ENCODE measurements at places on chromosomes 6 and 20. TPM values are rescaled to one million over a fixed set of nuclear protein-coding genes. Genes with fewer than 3 reads are reported as not detected.

NOX3 gene
- total RNA-seq, result not detected

NRSN1 gene
- not detected for total RNA-seq

POPDC3 gene
- 0.57 TPM for total RNA-seq

STMND1 gene
- total RNA-seq, result 12.4 TPM

ZNF334 gene
- 13.5 TPM for total RNA-seq

GNAS-AS1 gene
- 0.69 TPM for total RNA-seq

DCDC2 gene
- total RNA-seq, result 8.4 TPM

TMEM200A gene
- total RNA-seq, result 2.9 TPM

FNDC1 gene
- total RNA-seq, result 0.30 TPM

HTR1E gene
- not detected for total RNA-seq

AGER gene
- total RNA-seq, result 2,319 TPM

DTD1 gene
- total RNA-seq, result 25.2 TPM

CLVS2 gene
- not detected for total RNA-seq

CFB gene
- total RNA-seq, result 49.3 TPM

NR2E1 gene
- not detected for total RNA-seq

COL21A1 gene
- total RNA-seq, result 10.4 TPM

MOCS3 gene
- total RNA-seq, result 1.6 TPM

PPP1R18 gene
- 103 TPM for total RNA-seq

GPR63 gene
- 0.20 TPM for total RNA-seq

PARD6B gene
- 56.4 TPM for total RNA-seq

TCP1 gene
- total RNA-seq, result 43.0 TPM

KHDC1L gene
- total RNA-seq, result not detected

FRK gene
- total RNA-seq, result 2.2 TPM

NUP153 gene
- 28.3 TPM for total RNA-seq

ATAT1 gene
- 4.3 TPM for total RNA-seq

NOTCH4 gene
- total RNA-seq, result 88.2 TPM
